Adrenal gland (tissue), 19 donors: ENCODE measurements at places on chromosomes 1 and 21.

- no peak for DNase-seq
Observed at GRCh38 chr1:53601867-53602775, 136.8 kb downstream of the GLIS1 start.

- DNase-seq: no peak
Observed at GRCh38 chr1:99180915-99181314, 83.4 kb upstream of the PLPPR4 start.

- DNase-seq: no peak
Observed at GRCh38 chr1:81617308-81617967, 183.3 kb upstream of the ADGRL2 start.

- peak; percentile 69 for DNase-seq
Observed at GRCh38 chr21:36209626-36210171, 53.1 kb downstream of the DOP1B start.

- DNase-seq: no peak
Observed at GRCh38 chr1:158398818-158399514, at the start of gene OR10T2. Gene OR10T2 (minus strand): TSS chr1:158399466. CDS start chr1:158399466, 0 bp downstream.

GRCh38 chr21:18334066-18334465 lies 69.5 kb downstream of the TMPRSS15 start:
- no peak for DNase-seq

GRCh38 chr1:192147696-192148095 lies 10.6 kb upstream of the RGS18 start:
- no peak for DNase-seq

DNA sequence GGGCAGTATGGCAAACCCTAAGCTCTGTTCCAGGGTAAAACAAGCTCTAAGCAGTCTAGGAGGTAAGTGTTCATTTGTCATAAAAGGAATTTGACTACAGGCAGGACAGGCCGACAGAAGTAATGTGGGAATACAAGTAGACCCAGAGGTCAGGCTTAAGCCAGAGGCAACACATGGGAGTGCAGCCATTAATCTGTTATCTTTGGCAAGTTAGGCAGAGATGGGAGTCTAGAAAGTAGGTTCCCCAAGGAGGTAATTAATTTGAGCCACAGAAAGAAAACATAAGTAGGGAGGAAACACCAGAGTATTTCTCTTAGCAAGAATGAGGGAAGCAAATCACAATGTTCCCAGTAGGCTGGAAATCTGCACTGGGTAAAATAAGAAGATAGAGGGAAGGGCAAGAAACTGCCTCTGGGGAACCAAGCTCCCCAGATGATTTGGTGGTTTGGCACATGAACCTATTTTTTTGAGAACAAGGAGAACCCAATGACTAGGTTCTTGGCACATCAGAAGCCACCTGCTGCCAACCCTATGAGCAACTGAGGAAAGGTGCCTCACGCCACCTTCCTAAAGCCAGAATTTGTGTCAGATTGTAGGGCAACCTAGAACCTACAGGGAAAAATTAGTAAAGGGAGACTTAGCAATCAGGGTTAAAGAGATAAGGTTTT lies 636.4 kb upstream of the PLXNA2 start:
- no peak for DNase-seq

- no peak for DNase-seq
Observed at GRCh38 chr21:37565530-37566223, 199.1 kb downstream of the DYRK1A start.

GRCh38 chr1:152886085-152886484 lies 8.0 kb downstream of the SMCP start:
- no peak for DNase-seq

DNA sequence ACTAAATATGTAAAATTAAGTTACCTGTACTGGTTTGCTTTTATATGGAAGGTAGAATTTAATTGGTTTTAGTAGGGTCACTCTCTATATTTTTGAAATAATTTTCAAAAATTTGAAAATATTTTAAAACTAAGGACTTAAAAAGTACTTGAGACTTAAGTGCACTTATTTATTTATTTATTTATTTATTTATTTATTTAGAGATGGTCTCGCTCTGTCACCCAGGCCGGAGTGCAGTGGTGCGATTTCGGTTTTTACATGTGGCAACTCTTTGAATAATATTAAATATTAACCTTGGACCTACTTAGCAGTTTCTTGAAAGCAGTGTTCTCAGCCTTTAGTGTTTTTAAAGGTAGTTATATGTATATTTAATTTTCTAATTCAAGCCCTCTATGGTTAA lies 36.4 kb downstream of the TMED5 start:
- no peak for DNase-seq

DNA sequence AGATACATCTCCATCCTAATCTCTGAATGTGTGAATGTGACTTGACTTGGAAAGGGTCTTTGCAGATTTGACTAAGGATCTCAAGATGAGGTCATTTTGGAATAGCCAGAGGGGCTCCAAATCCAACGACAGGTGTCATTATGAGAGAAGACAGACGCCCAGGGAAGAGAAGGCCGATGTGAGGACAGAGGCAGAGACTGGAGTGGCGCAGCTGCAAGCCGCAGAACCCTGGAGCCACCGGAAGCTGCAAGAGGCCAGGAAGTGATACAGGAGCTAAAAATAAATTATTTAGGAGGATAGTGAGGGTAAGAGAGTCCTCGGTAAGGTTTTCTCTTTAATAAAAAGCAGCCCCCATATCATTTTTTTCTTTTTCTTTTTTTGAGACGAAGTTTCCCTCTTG lies 9.7 kb upstream of the AADACL4 start:
- no peak for DNase-seq

DNA sequence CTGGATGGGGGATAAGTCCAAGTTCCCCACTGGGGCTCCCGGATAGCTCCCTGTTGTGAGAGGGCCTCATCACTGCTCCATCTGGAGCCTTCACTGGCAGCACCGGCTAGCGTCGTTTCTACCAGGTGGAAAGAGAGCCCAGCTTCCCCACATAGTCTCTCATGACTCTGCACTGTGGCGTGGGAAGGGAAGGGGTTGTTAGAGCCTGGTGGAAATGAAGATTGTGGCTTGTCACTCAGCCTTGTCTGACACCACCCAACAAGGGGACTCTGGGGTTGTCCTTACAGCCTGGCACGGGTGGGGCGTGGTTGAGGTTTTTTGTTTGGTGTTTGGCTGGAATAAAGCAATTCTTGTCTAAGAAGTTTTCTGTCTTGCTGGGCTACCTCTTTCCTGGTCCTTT lies 94.6 kb downstream of the ADARB1 start:
- DNase-seq: no peak

GRCh38 chr1:112285746-112286145 lies 110.3 kb upstream of the CTTNBP2NL start:
- no peak for DNase-seq

- no peak for DNase-seq
Observed at GRCh38 chr1:159944623-159945455, 574 bp downstream of the IGSF9 start.
